ENCODE measurements at places on chromosomes 7 and 10.

GRCh38 chr10:35462491-35462934 is 126.2 kb downstream of the CCNY start:
- DNase-seq, result peak; percentile 81

- peak; percentile 43 for DNase-seq
These were observed 21.3 kb upstream of the HSPB1 start for GRCh38 chr7:76281006-76281705.

DNA sequence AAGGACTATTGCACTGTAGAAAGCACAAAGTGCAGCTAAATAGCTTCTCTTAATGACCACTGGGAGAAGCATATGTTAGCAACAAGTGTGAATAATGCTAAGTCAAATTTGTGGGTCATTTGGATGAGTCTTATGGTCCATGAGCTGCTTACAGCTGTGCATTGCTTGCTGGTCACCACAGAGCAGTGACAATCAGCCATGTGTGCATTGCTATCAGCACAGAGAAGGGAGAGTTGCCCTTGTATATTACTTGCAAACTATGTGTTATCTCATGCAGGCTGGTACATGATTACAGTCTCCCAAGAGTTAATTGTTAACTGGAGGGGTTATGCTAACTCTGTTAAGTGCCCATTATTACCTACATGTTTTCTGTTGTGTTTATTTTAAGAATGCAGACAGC is 25.7 kb downstream of the MRPS33 start:
- DNase-seq, result no peak

DNA sequence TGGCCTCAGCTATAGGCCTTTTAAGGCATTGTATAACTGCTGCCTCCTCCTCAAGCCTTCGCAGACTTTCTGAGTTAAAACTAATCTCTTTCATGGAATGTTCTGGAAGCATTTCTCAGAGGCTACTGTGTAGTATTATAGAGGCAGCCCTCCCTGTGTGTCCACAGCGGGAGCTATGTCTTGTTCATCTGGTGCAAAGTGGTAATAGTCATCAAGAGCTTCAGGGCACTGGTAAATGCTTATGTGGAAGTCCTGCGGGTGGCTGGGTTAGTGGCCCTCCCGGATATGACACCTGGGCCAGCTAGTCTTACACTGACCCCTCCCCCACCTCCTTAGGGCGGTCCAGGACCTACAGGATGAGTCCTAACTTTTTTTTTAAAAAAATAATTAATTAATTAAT is 2.2 kb upstream of the ABHD11 start:
- DNase-seq, result peak; percentile 20

GRCh38 chr7:108054537-108054936 is 51.6 kb upstream of the LAMB1 start:
- DNase-seq, result no peak

DNA sequence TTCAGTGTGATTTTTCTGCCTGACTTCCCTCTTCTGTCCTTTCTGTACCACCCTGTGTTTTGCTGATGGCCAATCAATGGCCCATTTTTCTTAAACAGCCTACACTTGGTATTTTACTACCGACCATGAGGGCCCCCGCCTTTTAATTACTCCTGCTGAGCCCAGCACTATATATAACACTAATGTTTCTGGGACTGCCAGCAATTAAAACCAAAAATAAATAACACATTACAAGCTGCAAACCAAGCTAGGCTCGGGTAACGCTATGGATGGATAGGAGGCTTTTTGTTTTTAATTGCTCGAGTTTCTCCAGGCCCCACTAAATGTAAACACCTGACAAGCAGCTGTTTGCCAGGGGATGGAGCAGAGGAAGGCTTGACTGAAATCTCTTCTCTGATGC is 915.4 kb upstream of the AUTS2 start:
- DNase-seq, result peak; percentile 24

DNA sequence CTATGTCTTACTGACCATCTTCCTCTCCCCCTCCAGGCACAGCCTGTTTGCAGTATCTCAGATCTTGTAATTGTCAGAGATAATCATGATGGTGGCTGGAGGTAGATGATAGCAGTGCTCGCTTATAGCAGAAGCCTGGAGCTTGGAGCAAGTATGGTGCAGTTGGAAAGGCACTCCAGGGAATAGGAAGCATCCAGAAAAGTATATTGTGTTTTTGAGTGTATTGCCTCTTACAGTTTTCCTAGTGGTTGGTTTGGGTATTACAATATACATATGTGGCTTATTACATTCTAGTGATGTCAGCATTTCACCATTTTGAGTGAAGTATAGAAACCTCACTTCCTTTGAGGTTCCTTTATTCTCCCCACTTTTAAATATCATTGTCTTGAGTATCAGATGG is 101.5 kb downstream of the STK31 start:
- DNase-seq, result no peak

DNA sequence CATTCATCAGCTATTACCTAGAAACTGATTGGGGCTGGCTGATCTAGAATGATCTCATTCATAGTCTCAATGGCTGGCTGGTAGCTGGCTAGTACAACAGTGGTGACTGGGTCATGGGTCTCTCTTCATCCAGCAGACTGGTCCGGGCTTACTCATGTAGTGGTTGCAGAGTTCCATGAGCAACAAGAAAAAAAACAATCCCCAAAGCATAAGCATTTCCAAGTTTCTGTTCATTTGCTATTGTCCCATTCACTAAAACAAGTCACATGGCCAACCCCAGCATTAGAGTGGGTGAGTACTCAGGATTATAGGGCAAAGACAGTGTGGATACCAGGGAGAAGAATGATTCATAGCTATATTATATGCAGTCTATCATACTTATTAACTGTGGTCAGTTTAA is 85.2 kb upstream of the SEMA3C start:
- no peak for DNase-seq

GRCh38 chr10:80462981-80463741 is 9.1 kb downstream of the TSPAN14 start:
- peak; percentile 75 for DNase-seq

DNA sequence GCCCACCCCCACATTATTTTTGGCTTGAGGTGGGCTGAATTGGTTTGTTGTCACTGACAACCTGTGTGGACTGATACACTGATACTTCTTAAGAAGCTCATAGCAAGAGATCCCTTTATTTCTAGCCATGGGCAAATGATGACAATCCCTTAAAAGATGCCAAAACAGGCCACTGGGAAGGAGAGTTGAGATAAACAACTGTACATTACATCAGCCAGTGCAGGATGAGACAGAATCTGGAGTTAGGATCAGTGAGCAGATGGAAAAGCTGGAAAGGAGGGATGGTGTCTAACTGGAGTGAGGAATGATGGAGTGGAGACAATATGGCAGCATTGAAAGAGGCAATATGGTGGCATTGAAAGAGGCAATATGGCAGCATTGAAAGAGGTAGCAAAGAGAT is 195.9 kb upstream of the LYZL2 start:
- no peak for DNase-seq

DNA sequence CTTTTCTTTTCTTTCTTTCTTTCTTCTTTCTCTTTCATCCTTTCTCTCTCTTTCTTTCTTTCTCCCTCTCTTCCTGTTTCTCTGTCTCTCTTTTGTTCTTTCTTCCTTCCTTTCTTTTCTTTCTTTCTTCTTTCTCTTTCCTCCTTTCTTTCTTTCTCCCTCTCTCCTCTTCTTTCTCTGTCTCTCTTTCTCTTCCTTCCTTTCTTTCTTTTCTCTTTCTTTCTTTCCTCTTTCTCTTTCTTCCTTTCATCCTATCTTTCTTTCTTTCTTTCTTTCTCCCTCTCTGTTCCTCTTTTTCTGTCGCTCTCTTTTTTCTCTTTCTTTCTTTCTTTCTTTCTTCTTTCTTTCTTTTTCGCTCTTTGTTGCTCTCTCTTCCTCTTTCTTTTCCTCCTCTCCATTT is 1149.2 kb upstream of the AUTS2 start:
- DNase-seq, result no peak

DNA sequence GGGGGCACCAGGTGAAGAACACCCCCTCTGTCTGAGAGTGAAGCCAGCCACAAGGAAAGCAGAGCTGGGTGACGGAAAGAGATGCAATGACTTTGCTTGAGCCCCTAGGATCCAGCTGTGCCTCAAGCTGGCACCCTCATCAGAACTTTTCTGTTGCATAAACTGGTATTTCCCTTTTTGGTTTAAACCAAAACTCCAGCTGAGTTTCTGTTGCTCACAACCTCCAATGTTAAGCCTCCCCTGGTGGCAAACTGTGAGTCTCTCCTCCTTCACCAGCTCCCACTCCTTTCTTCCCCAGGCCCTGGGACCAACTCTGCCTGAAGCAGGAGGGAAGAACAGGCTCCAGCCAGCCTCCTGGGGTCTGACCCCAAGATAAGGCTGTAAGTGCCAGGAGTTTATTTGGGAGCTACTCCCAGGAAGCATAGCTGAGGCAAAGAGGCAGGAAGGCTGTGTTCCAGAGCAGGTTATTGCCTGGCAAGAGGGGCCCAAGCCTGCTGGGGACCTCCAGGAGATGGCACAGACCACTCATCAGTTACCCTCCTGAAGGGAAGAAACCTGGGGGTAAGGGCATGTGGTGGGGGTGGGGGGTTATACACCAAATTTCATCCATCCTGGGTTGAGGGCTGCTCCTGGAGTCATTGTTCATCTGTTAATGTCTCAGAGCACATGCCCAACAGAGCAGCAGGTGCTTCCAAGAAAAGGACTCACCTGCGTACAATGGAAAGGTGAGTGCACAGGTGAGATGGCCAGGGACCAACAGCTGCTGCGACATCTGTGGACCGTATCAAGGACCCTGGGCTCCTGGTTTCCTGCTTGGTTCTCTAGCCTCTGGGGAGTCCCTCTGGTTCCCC is 73.3 kb upstream of the NANOS1 start:
- no peak for DNase-seq

DNA sequence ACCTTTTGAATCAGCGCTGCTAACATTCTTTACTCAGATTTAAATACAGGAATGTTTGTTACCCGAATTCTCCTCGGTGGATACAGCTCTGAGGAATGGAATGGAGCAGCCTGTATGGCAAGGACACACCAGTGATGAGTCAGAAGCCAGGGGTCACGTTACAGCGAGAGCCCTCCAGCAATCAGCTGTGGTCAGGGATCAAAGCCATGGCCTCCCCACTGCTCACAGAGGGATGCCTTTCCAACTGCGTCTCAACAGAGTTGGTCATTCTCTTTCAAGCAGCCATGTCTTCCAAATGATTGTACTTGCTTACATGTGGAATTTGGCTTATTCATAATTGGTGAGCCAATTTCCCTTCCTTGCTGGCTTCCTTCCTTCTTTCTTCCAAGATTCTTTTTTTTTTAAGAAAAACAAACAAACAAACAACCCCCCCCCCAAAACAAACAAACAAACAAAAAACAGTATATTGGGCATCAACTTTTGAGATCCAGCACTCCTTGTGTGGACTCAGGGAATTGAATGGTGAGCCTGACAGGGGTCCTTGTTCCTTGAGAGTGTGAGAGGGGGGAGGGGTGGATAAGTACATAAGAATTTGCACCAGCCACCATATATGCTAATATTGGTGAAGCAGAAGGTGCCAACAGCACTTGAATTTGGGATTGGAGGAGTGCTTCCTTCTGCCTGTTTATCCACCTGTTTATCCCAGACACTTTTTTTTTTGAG is 100.2 kb downstream of the ATXN7L1 start:
- peak; percentile 39 for DNase-seq

DNA sequence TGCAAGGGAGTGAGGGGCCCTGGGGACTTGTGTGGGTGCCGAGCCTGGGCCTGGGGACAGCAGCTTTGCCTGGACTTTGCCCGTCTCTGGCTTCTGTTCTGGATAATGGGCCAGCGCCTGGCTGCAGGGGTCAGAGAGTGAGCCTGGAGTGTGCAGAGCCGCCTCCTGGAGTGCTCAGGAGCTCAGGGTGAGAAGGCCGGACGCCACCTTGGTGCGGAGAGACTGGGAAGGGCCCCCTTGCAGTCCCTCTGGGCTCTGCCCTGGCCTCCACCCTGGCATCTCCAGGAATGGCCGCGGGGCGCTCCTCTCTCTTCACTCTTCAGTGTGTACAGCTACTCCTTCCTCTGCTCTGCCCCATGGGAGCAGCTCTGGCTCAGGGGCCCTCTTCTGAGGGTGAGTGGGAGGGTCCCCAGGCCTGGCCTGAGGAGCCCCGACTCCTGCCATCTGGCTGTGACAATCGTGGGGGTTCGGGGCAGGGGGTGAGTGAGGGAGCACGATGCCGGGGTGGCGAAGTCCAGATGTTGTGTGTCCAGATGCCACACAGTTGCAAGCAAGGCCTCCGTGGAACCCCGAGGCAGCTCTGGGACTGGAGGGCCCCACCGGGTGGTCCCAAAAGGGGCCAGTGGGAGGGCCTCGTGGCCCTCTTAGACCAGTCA is 187.1 kb downstream of the DNAJB6 start:
- no peak for DNase-seq

DNA sequence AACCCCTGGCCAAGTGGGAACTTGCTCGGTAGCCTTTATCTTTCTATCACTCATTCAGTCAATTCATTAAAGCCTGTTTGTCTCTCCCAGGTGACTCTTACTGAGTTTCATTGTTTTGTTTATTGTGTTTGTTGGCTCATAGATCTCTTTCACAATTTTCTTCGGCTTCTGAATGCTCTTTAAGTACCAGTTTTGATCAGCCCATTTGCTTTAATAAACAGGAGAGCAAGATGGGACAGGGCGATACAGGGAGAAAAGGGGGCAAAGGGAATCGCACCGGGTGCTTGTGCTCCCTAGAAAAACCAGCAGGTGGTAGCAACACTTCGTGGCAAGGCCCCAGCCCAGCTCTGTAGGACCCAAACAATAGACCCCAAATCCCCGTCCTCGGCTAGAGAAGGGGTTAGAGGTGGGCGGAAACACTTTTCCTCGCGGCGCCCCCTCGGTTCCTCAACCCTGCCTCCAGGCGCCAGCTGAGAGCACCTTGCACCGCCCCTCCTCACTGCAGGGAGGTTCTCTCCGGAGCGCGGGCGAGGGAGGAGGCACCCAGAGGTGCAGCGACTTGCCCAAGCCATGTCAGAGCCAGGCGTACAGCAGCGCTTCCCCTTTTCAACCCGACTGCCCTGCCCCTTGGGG is 1.0 kb upstream of the EPHB6 start:
- DNase-seq, result peak; percentile 93

DNA sequence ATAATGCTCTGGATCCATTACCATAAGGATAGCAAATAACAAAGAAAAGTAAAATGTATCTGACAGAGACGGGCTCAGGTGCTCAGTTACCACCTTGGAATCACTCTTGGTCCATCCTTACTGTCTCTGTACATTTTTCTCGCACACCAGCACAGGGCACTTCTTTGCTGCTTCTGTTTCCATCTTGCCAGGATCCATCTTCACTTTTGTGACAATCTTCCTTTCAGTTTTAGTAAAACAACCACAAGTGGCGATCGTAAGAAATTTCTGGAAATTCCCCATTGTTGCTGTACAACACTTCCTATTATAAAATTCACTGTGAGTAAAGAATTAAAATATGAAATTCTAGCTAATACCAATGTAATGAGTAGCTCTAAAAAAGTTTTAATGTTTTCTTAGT is 695.5 kb downstream of the GRM8 start:
- DNase-seq, result no peak

DNA sequence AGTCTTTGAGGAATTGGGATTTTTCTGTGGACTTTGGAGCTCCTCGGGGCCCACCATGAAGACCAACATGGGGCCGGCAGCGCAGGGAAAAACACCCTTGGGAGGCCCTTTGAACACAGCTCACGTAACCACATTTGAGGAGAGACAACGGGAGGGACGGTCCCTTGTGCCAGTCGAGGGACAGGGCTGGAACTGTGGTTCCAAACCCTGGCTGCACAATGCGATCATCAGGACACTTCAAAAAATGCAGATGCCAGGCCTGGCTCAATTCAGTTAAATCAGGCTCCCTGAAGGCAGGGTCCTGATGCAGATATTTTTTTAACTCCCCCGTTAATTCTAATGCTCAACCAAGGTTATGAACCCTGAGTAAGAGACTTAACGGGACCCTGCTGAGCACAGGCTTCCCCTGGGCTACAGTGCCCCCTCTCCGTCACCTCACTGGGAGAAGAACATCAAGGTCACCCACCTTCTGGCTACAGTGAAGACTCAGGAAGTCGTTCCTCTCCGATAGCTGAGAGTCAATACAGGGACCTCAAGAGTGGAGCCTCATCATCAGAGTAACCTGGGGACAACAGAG is 30.4 kb downstream of the LYZL1 start:
- DNase-seq, result no peak
